ENCODE measurements at places on chromosomes 3 and 15.
A peak's percentile ranks its signal among the peaks of the same experiment; 100 is the strongest.

GRCh38 chr15:77634266-77634962, 1.7 kb upstream of the LINGO1 start:
- peak; percentile 27 for DNase-seq

DNA sequence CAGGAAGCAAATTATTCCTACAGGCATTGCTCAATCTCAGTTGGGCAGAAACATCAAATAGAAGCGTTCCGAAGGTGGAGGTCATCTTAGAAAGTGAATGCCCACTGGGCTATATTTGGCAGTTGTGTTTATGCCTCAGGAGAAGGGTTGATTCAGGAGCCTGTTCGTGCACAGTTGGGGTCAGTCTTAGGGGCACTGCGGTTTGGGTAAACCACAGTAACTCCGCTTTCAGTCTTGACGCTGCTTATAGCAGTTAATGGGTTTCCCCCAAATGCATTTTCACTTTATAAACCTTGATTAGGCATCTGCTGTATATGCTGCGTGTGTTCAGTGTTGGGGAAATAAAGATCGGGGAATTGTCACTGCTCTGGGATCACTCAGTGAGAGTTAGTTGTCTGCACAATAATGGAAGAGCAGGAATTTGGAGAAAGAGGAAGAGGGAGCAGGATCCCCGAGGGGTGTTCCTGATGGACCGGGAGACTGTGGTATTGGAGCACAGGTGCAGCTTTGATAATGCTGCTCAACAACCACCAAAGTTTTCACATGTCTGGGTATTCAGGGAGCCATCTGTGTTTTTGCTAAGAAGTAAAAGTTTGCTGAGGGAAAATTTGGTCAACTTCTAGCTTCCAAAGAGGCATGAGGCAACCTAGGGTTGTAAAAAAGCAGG, 124.3 kb upstream of the EIF1B start:
- no peak for DNase-seq

- DNase-seq = no peak
These were observed 16.2 kb downstream of the NEDD4 start for GRCh38 chr15:55977231-55977630.

GRCh38 chr3:99910752-99911290, 93.2 kb downstream of the CMSS1 start:
- DNase-seq = no peak

GRCh38 chr3:190429681-190430080, 20.0 kb downstream of the TMEM207 start:
- DNase-seq = no peak

DNA sequence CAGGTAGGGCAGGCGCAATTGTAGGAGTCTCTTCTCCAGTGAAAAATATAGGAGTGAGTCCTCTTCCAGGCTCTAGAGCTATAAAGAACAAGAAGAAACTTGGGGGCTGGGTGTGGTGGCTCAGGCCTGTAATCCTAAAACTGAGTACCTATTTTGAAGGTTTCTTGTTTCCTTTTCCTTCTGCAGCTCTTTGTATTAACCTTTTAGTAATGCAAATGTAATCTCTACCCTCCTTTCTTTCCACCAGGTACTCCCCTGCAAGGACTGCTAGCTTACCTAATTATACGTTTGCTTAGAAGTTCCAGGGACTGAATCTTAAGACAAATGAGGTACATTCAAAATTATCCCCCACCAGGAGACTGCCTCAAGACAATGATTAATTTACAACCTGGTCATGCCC, 75.9 kb downstream of the CD47 start:
- DNase-seq = no peak

DNA sequence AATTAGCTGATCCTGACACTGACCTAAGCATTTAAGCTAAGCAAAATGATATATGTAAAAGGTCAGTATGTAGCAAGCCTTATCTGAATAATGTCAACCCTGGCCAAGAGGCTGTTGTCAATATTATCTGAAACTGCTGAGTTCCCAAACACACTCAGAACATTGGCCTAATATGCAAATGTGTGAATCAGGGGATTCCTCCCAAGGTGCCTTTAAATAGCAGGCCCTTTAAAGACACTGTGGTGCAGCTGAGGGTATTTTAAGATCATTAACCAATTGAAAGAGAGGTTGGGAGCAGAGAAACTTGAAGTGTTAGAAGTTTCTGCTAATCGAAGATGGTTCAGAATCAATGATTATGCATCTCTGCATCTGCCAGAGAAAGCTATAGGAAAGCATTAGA, 207.0 kb downstream of the NTRK3 start:
- no peak for DNase-seq

DNA sequence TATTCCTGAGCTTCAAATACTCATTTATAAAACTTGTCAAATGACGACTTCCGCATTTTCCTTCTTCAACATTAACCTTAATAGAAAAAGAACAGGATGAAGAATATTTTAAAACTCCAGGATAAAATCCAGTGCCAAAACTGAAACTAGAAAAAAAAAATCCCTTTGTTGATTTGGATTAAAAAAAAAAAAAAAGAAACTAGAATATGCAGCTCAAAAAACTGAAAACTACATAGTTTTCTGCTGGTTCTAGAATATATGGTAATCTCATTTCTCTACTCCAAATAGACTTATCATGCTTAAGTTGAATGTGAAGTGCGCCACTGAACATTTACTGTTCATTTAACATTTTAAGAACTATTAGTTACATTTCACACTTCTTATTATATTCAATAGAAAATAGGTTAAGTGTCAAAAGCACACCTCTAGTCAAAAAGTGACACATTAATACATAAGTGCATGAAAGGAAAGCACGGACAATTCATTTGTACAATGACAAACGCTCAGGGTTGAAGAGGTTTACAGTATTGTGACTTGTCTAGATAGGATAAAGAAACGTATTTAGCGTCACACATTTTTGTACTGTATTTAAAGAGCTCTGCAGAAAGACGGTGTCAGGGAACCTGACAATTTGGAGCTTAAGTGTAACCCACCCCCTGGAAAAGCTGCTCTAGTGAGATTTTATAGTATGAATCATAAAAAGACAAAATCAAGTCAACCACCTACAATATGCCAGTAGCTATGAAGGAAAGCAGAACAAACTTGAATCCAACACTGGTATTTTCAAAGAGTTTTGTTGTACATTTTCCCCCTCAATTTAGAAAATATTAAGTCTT, 5.8 kb downstream of the TRA2B start:
- no peak for DNase-seq

- no peak for DNase-seq
These were observed 200.0 kb downstream of the ZNF385D start for GRCh38 chr3:21551019-21551418.

GRCh38 chr3:141225939-141226338, 5.7 kb upstream of the PXYLP1 start:
- DNase-seq = no peak

DNA sequence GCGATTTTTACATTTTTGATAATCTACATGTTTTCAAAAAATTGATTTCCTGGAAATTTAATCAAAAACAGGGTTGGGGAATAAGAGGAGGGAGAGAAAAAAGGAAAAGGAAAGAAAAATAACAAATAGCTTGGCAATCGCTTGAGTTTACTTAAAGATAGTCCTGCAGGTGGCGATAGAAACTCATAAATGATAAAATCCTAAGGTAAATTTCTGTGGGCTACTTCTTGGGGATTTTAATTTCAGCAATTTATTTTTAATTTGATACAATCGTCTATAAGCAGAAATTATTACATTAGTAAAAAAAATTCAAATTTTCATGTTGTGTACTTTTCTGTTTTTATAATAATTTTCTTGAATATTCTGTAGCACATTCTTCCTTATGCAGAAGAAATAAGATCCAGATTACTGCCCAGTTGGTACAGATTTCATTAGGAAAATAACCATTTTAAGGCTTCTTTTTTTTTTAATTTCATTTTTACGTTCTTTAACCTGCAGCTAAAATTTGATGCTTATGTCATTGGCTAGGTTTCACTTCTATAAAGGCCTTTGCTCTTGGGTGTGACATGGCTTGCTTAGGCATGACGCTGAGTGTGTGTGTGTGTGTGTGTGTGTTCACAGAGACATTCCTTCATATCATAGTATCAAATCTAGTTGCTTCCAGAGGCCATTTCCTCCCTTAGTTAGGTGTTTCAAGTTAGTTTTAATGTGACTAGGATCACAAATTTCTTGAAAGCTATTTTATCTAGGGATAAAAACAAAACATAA, 181.8 kb downstream of the MCTP2 start:
- peak; percentile 18 for DNase-seq

DNA sequence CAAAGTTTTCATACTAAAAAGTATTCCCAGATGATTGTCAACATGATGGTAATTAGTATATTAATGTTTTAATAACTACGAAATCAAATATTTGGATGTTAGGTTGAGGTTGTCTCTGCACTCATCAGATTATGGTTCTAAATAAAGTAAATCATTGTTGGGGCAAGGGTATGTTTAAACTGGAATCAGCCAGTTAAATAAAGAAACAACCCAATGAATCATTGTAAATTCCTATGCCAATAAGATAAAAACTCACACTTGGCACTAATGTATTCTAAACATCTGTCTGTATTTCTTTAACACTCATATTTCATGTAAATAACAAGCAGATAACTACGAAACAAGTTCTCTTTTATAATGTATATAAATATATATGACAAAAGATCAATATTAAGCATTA, 92.7 kb downstream of the PEAK1 start:
- no peak for DNase-seq

GRCh38 chr3:26622621-26623418, at the start of gene LRRC3B:
LRRC3B (plus strand) TSS chr3:26622772; CDS start chr3:26709673, 86,901 bp downstream.
- DNase-seq = no peak

- no peak for DNase-seq
These were observed 90.2 kb downstream of the NTRK3 start for GRCh38 chr15:88166082-88166993.

DNA sequence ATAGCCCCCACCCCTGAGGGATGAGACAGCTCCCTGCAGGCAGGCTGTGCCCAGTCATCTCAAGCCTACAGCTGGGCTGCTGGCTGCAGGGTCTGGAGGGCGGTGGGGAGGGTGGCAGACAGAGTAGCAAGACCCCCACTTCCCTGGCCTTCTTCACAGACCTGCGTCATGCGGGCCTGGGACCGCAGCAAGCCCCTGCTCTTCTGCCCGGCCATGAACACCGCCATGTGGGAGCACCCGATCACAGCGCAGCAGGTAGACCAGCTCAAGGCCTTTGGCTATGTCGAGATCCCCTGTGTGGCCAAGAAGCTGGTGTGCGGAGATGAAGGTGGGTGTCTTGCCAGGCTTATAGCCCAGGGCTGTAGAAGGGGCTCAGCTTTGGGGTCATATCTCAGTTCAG, 25.0 kb downstream of the PPCDC start:
- no peak for DNase-seq
